NCI-H1048 (cell line): ENCODE measurements at places on chromosomes 7 and 10.

DNA sequence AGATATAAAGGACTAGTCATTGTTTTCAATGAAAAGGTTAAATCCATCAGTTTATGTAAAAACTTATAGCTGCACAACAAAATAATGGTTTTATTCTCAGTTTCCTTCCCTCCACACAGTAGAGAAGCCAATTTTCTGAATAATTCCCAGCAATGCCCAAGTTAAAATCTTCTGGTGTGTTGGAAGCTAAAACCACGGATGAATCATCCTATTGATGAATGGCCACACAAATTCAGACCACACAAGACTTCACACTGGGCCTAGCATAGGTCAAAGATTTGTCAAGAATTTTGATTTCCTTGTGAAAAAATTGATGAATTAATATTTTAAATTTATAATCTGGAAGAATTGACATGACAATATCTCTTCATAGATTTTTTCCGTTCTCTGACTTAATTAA, 617.6 kb downstream of the INHBA start:
- no peak for DNase-seq

- DNase-seq = no peak
Observed at GRCh38 chr7:27751888-27752660, 12.1 kb downstream of the TAX1BP1 start.

GRCh38 chr10:95761939-95762492, 6.1 kb downstream of the ENTPD1 start:
- DNase-seq = no peak

- no peak for DNase-seq
Observed at GRCh38 chr10:95236068-95236903, 42.2 kb downstream of the ACSM6 start.

- DNase-seq = no peak
Observed at GRCh38 chr7:41998041-41998440, 239.0 kb downstream of the GLI3 start.
